ENCODE measurements at places on chromosomes 1 and 21.

GRCh38 chr1:220783453-220783852 is 3.3 kb upstream of the MTARC1 start:
- no peak for DNase-seq

- peak; percentile 77 for DNase-seq
Observed at GRCh38 chr1:209674957-209675564, at the start of gene G0S2. G0S2 (plus strand) TSS chr1:209675412; CDS start chr1:209675685, 273 bp downstream.

GRCh38 chr1:184866991-184867788 is 107.1 kb downstream of the NIBAN1 start:
- DNase-seq: no peak

DNA sequence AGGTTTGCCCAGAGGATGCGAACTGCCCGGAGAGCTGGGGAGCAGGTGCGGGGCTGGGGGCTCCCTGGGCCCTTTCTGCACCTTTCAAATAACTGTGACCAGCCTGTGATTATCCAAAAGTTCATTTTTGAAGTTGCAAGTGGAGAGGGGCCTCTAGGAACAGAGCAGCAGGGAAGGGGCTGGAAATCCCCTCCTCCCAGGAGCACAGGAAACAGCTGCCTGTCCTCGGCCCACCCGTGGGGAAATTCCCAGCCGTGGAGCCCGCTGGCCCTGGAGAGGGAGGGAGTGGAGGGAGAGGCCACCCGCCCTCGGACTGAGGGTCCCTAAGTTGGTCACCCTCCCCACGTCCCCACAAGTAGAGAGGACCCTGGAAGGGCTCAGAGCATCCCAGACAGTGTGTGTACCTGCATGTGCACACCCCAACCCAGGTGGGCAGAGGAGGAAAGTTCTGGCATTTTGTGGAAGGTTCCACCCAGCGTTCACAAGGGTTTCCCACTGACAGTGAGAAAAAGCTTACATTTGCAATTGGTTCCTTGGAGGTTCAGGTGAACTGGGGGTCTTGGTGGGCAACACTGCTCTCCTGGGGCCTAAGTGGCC is 1.2 kb upstream of the TNFRSF4 start:
- DNase-seq: no peak

DNA sequence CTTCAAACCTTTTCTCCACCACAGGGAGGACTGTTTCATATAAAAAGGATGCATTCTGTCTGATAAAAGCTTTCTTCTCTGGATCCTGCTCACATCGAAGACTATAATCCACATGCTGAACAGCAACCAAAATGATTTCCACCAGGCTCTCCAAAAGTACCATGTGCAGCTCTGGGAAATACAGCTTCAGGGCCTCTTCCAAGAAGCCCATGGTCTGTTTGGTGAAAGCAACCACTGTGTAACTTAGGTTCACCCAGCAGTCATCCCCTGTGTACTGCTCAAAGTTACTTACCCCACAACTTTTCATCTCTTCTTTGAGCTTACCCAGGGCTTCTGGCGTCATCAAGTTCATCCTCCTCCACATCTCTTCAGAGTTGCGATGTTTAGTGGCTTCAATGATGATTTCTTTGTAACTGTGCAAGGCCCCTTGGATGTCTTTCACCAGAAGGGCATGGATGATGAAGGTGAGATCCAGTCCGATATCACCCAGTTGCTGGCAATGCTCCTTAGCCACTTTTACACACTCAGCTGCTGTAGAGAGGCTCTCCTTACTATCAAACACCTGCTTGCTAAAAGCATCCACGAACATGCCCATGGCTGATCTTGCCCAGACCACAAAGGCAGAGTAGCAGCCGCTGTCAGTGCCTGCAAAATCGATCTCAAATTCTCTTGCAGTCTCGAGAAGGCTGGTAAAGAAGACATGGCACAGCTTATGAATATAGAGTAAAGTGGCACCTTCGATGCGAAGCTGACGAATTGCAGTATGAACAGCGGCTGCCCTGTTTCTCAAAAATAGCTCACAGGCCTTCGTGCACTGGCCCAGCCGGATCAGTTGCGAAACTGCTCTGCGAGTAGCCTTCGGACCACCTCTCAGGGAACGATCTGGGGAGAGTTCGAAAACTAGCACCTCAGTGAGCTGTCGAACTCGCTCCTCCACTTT is 1.7 kb downstream of the EXOC8 start:
- DNase-seq: no peak

DNA sequence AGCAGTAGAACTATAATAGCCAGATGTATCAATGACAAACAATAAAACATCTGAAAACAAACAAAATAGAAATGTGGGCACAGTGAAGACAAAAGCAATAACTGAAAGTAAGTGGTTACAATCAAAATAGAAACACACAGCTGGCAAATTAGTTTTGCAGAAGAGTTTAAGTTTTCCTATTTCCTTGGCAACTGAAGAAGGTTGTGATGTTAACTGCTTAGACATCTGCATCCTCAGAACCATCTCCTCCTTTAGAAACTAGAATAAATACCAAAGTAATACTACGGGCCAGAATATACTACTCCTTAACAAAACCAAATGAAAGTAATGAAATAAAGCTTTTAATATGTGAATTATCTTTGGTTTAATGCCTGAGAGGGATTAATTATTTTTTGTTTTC is 605.5 kb downstream of the LTN1 start:
- no peak for DNase-seq

DNA sequence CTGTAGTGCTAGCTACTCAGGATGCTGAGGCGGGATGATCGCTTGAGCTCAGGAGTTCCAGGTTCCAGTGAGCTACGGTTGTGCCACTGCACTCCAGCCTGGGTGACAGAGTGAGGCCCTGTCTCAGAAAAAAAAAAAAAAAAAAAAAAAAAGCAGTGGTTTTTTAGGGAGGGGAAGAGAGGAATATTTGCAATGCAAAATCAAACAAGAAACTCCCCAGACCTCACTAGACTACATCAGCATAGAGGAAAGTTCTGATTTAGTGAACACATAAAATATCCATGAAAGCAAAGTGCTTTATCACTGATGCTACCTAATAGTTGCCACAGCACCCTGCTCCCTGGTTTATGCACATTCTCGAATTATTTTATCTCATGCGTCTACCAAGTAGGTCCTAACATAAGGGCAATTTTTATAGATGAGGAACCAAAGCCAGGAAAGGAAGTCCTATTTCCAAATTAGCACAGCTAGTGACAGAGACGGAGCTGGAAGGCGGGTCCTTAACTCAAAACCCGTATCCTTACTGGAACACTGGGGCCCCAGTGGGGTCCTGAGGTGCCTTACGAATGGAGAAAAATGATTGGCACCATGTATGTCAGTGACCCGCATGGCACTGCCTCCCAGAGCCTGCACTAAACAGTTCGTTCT is 50.7 kb upstream of the GPR157 start:
- DNase-seq: no peak

DNA sequence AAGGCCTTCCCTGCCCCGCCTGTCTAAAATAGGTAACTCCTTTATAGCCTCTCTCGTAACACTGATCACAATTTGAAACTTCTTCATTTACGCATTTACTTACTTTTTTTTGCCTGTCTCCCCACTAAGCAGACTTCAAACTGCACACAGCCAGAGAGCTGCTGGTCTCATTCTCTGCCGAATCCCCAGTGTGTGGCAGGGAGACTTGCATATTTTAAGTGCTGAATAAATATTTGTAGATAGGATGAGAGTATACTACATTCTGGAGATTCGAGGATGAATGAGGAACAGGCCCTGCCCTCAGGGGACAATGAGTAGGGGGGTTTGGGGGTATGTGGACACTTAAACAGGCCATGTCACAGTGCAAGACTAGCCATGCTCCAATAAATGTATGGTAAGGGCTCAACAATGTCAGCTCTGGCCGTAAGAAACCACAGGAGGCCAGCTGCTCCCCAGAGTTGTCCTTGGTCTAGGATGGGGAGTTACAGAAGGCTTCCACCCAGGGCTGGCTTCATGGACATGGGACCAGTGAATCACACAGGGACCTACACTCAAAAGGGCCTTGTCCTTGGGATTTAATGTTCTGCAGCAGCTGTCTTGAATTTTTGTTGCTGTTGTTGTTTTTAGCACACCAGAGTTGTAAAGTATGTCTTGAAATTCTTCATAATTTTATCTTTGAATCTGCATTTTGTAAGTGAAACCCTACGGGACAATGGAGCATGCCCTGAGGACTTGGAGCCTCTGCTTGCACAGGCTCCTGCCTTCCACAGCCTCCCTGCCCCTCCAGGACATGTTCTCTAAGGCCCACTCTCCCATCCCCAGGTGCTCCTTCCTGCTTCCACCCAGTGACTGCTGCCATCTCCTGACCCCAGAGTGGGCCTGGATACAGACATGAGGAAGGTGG is 8.5 kb downstream of the DIO1 start:
- DNase-seq: no peak

DNA sequence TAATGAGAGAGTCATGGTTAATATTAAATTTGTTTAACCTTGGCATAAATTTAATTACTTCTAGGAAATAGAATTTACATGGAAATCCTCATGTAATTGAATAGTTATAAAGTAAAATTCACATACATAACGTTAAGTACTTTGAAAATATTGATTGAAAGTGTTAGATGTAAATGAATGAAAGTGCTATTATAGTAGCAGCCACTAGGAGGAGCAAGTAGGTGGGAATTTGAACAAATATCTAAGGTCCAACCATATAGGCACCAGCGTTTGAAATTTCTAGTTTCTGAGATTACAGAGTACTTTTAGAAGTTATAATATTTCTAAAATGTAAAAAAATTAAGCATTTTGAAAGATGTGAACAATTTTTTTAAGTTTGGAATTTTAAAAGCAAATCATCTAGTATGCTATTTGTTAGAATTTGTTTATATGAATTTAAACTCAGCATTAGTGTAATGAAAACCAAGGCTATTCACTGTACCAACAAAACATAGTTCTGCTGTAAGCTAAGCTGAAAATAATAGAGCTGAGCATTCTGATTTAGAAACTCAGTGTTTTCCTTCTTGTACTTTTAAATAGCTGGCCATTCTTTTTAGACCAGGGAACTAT is 3.3 kb downstream of the B3GALT2 start:
- DNase-seq: peak; percentile 74

- DNase-seq: no peak
Observed at GRCh38 chr1:159699246-159699645, 15.1 kb downstream of the CRP start.

GRCh38 chr1:53725238-53725689 is 13.7 kb downstream of the GLIS1 start:
- peak; percentile 86 for DNase-seq

DNA sequence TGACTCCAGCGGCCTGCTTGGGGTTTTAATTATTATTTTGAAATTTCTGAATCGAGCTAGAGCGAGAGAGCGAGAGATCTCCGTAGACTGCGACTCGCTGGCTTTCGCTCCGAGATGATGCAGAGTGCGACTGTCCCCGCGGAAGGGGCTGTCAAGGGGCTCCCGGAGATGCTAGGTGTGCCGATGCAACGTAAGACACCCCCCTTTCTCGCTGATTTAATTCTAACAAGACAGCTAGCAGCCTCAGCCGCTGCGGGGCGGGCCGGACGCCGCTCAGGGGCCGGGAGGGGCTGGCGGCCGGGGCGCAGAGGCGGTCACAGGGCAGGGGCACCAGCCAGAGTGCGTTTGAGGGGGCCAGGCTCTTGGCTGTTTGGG is 339 bp downstream of the LHX4 start:
- DNase-seq: peak; percentile 63

- no peak for DNase-seq
Observed at GRCh38 chr1:210237479-210237878, 4.9 kb downstream of the SERTAD4 start.

DNA sequence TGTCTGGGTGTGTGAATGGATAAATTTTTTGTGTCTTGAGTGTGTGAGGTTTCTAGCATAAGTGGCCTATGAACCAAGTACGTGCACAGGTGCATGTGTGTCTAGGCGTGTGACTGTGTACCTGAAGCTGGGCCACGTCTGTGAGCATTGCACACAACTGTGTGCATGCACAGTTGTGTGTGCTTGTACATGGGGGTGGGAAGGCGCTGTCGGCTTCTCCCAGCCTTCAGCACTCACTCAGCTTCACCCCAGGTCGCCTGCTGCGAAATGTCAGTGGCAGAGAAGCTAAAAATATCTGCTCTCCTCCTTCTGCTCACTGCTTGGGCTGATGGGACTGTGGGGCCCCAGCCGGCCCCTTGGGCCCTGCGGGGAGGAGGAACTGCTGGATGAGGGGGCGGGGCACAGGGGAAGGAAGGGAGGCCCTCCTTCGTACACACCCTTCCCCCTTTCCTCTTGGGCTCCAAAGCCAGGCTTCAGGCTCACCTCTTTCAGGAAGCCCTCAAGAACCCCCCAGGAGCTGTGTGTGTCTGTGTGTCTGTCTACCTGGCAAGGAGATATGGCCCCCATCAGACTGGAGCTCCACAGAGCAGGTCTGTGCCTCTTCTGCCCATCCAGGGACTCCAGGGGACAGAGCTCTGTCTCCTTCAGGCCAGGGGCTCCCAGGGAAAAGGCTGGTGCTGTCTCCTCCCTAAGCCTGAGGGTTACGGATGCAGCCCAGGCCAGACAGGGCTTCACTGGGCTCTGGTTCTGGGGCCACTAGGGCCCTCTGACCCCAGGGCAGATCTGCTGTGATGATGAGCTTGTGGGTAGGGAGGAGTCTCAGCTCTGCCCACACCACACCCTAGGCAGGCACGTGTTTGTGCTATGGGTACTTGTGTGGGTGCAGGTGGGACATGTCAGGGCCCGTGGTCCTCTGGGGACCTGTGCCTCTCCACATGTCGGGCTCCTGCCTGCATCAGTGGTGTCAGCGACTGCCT is 35.6 kb upstream of the WASF2 start:
- peak; percentile 90 for DNase-seq

- peak; percentile 26 for DNase-seq
Observed at GRCh38 chr1:45340816-45341466, 701 bp upstream of the MUTYH start.

DNA sequence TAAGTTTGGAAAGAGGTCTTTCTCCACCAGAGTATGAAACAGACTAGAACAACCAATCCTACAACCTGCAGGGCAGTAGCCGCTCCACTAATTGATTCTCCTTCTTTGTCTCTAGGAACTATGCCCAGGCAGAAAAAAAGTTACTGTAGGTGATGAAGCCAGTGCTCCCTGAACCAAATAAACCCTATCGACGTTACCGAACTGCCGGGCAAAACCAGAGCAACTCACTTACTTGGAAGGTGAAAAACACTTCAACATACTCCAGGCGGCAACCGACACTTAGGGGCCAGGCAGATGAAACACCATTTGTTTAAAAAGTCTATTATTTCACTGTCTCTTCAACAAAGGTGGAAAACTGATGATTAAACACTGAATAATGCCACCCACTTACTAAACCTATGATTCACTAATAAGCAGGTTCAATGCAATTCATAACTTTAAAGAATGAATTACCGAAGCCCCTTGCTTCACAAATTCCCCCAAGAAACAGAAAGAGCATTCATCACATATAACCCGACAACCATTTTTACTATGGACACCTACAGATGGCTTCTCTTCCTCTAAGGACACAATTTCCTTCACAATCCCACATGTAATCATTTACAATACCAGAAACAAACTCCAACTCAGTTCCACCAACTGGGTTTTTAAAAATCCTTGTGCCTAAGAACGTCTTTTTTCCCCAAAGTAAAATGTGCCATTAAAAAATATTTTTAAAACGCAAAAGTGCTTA is 1.6 kb downstream of the NRIP1 start:
- DNase-seq: no peak

DNA sequence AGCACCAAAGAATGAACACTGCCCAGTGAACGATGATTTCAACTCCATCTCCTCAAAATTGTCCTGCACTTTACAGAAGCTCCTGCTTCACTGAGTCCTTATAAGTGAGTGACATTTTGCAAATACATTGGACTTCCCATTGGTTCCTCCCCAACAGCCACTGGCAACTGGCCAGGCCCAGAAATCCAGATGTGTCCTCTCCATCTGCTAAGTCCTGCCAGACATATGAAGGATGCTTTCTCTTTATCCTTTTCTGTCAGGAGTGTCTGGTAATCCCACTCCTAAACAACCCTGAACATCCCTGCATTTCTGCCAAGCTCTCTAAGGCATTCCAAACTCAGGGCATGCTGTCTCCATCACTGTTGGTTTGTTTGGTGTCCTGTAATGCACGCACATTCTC is 271.8 kb downstream of the RRAGC start:
- no peak for DNase-seq

All from GM23338 (cell line).